Activated CD4-positive, alpha-beta T cell treated with anti-CD3 and anti-CD28 coated beads, Interleukin-2, amount 10 ng/mL, durations not matched to agents 7 days and 5 days (primary cell): ENCODE measurements at places on chromosomes 16 and 17. TPM values are rescaled to one million over a fixed set of nuclear protein-coding genes. Genes with fewer than 3 reads are reported as not detected.
A peak's percentile ranks its signal among the peaks of the same experiment; 100 is the strongest.

DNA sequence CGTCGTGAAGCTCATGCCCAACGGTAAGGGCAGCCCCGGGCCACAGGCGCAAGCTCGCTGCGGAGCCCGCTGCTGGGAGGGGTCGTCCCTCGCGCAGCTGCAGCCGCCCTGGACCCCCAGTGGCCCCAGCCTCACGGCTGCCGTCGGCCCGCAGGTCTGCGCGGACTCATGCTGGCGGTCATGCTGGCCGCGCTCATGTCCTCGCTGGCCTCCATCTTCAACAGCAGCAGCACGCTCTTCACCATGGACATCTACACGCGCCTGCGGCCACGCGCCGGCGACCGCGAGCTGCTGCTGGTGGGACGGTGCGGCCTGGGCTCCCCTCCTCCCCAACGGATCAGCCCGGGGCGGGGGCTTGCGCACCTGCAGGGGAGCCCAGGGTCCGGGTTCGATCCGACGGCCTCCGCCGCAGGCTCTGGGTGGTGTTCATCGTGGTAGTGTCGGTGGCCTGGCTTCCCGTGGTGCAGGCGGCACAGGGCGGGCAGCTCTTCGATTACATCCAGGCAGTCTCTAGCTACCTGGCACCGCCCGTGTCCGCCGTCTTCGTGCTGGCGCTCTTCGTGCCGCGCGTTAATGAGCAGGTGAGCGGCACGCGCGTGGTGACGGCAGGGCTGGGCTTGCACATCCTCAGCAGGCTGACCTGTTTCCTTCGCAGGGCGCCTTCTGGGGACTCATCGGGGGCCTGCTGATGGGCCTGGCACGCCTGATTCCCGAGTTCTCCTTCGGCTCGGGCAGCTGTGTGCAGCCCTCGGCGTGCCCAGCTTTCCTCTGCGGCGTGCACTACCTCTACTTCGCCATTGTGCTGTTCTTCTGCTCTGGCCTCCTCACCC, 5.8 kb downstream of the SLC5A2 start:
- H3K4me3 ChIP-seq, result peak overlapping the region; percentile 41
- DNase-seq, result no peak
- peaks cover 5% of the 10 kb centered on the region for H3K36me3 ChIP-seq
- no peak overlapping the region for H3K27ac ChIP-seq

GRCh38 chr17:51611585-51611984, 351.2 kb downstream of the UTP18 start:
- no peak overlapping the region for H3K27ac ChIP-seq
- H3K27me3 ChIP-seq, result peaks cover 2% of the 10 kb centered on the region
- no peak overlapping the region for H3K4me3 ChIP-seq
- DNase-seq, result no peak

DNA sequence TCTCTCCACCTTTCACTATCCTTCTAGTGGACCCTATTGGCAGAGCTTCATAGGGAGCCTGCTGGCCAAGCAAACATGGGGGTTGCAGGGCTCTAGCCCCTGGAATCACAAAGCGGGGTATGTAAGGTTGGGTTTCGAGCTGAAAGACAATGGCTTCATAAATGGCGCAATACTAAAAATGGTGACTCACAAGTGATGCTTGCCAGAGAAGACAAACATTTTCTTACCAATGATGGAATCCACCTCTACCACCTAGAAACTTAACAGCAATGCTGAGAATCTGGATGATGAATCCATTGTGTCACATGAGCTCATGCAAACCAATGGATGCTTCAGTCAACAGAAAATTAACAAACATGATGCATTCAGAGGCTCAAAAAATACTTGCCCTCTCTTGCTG, 375.3 kb upstream of the PSMD7 start:
- no peak for DNase-seq
- H3K4me1 ChIP-seq, result no peaks in the 10 kb centered on the region
- no peaks in the 10 kb centered on the region for H3K36me3 ChIP-seq

Gene KRTAP2-1
- not detected for total RNA-seq

Gene TRPV2
- total RNA-seq, result 134 TPM

Gene CD300E
- not detected for total RNA-seq

Gene MT1H
- total RNA-seq, result 0.62 TPM

Gene MAPT
- total RNA-seq, result 0.46 TPM

Gene NPIPB8
- total RNA-seq, result not detected
